SK-MEL-5 (cell line): ENCODE measurements at places on chromosomes 12 and 14.
A peak's percentile ranks its signal among the peaks of the same experiment; 100 is the strongest.

DNA sequence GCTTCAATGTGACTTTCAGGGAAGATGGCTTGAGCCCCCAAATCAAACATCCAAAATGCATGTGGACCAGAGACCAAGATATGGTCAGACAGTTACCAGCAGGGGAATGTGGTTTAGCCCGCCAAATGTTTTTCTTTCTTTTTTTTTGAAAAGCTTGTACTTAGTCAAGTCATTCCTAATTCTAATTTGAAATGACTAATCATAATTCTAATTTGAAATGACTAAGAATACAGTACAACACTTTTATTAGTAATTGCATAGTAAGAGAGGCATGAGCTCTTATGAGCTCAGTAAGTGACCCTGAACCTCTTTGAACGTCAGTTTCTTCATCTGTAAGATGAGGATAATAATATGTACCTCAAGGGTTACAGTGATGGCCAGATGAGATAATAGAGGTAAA is 72.4 kb downstream of the HECTD4 start:
- no peak for DNase-seq

- DNase-seq: no peak
Measured at GRCh38 chr12:82357340-82357739, 847 bp downstream of the CCDC59 start.

DNA sequence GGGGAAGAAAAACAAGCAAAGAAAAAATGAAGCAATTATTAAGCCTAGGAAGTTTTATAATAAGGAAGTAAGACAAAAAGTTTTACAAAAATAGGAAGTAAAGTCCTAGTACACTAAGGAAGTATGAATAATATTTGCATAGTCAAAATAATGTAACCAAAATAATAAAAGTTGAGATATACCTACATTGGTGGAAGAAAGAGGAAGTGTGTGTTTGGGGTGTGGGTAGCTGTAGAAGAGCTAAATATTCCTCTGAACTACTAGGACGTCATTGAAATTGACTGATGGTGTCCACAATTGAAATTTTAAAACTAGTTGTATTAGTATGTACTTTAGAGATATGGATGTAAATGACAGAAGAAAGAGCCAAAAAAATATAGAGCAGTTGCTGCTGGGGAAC is 228.4 kb upstream of the OTX2 start:
- no peak for DNase-seq

- no peak for DNase-seq
Measured at GRCh38 chr14:35123388-35123703, 994 bp downstream of the PRORP start.

GRCh38 chr14:34256223-34256622 is 205.8 kb downstream of the SPTSSA start:
- no peak for DNase-seq

DNA sequence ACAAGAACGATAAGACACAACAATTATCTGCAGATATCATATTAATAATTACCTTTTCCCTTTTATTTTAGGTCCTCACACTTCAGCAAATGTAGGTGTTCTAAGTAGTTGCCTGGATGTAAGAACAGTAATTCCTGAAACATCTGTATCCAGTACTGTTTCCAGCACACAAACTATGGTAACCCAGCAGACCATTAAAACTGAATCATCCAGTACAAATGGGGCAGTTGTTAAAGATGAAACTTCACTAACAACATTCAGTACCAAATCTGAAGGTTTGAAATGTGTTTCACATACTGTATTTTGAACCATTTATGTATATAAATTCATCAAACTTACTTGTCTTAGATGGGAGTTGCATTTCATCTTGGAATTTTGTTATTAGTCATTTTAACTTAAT is 31.0 kb downstream of the HCFC2 start:
- DNase-seq: no peak

GRCh38 chr12:84994426-84994825 is 41.7 kb downstream of the TSPAN19 start:
- peak; percentile 39 for DNase-seq

GRCh38 chr14:98925354-98926040 is 346.5 kb downstream of the BCL11B start:
- no peak for DNase-seq

DNA sequence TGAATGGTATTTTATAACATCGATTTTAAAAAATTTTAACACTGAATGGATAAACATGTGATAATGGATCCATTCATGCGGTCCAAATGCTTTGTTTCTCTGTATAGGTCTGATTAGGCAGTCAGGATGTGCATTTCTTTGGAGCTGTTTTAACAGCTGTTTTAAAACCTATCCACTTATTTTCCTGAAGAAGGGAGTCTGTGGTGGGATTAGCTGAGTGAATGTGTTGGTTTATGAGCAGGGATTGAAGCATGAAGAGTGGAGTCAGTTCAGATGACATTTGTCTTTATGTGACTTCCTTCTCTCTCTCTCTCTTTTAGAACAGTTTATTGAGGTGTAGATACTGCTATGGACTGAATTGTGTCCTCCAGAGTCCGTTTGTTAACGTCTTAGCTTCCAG is 37.7 kb downstream of the GLT8D2 start:
- no peak for DNase-seq
